ENCODE measurements at places on chromosomes 3 and 15. TPM values are rescaled to one million over a fixed set of nuclear protein-coding genes. Genes with fewer than 3 reads are reported as not detected.

The ANKRD63 gene
- total RNA-seq = 0.26 TPM

The CADPS gene
- 5.4 TPM for total RNA-seq

The CCDC39 gene
- total RNA-seq = 0.79 TPM

The SLC28A1 gene
- total RNA-seq = not detected

The FAM81A gene
- 1.0 TPM for total RNA-seq

The TTLL13 gene
- not detected for total RNA-seq

The RETNLB gene
- total RNA-seq = not detected

DNA sequence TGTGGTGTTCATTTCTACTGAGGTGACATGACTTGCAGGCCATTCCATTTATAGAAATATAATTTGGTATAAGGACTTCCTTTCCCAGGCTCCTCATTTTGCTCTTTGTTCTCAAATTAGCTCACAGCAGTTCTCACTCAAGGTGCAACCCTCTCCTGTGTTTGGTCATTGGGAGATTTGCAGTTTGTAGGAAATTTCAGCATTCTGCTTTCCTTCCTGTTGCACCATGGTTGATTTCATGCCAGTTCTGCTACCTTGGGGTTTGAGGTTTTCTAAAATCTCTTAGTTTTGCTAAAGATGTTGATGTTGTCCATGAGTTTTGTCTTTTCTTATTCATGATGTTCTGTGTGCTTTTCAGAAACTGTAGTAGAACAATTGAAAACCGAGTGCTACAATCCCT is 65.7 kb upstream of the PROK2 start:
- no peaks in the 10 kb centered on the region for H3K27me3 ChIP-seq
- no peak for DNase-seq
- H3K36me3 ChIP-seq = no peaks in the 10 kb centered on the region
- H3K4me1 ChIP-seq = no peaks in the 10 kb centered on the region

GRCh38 chr3:139111392-139112229 is 66.9 kb upstream of the PRR23C start:
- no peaks in the 10 kb centered on the region for H3K36me3 ChIP-seq
- peak; percentile 73 for DNase-seq
- no peaks in the 10 kb centered on the region for H3K4me1 ChIP-seq
- H3K4me3 ChIP-seq = no peak overlapping the region

DNA sequence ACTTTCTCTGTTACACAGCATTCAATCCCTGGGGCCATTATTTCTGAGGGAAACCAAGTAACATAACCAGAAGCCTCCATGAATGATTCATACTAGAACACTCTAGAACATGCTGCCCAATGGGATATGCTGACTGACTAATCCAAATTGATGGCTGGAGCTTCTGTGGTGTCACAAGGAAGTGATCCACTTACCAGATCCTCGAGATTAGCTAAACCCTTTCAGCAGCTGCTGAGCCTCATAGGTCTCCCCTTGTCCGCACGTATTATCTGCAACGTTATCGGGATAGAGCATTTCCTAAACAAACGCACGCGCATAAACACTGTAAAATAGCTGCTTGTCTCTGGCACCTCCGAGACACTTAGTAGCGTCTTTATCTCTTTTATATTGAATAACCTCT is 61.2 kb upstream of the PROK2 start:
- H3K4me1 ChIP-seq = no peaks in the 10 kb centered on the region
- no peak overlapping the region for H3K27ac ChIP-seq
- no peak overlapping the region for H3K4me3 ChIP-seq

DNA sequence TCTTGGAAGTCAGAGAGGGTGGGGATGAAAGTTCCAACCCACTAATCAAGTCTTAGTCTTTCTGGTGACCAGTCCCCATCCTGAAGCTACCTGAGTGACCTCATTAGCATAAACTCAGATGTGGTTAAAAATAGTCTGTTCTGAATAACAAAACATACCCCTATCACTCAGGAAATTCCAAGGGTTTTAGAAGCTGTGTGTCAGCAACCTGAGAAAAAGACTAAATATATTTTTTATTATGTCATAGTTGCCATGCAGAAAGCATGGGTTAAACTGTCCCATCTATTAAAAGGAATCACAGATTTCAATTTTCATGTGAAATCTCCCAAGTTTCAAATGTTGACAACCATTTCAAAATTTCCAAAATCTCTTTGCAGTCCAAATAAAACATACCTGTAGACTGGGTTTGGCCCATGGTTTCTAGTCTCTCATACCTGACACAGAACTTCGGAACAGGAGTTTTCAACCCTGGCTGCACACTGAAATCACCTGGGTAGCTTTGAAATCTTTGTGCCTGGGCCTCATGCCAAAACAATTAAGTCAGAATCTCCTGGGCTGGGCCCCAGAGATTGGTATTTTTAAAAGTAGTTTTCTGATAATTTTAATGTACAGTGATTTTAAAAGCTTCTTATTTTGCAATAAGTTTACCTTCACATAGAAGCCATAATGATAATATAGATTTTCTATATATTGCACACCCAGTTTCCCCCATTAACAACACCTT is 476.3 kb downstream of the RBMS3 start:
- H3K27ac ChIP-seq = no peak overlapping the region
- no peaks in the 10 kb centered on the region for H3K27me3 ChIP-seq
- H3K4me3 ChIP-seq = no peak overlapping the region
- H3K36me3 ChIP-seq = no peaks in the 10 kb centered on the region

GRCh38 chr3:40908612-40909011 is 290.7 kb upstream of the CTNNB1 start:
- H3K27me3 ChIP-seq = no peaks in the 10 kb centered on the region
- no peak for DNase-seq
- H3K27ac ChIP-seq = no peak overlapping the region
- H3K4me1 ChIP-seq = no peaks in the 10 kb centered on the region
- H3K4me3 ChIP-seq = peak overlapping the region; percentile 90
- peaks cover 2% of the 10 kb centered on the region for H3K36me3 ChIP-seq

- H3K27me3 ChIP-seq = no peaks in the 10 kb centered on the region
- DNase-seq = no peak
- H3K27ac ChIP-seq = no peak overlapping the region
- peaks cover 10% of the 10 kb centered on the region for H3K36me3 ChIP-seq
- H3K4me3 ChIP-seq = no peak overlapping the region
Observed at GRCh38 chr3:178097576-178097975, 438.7 kb upstream of the KCNMB2 start.

DNA sequence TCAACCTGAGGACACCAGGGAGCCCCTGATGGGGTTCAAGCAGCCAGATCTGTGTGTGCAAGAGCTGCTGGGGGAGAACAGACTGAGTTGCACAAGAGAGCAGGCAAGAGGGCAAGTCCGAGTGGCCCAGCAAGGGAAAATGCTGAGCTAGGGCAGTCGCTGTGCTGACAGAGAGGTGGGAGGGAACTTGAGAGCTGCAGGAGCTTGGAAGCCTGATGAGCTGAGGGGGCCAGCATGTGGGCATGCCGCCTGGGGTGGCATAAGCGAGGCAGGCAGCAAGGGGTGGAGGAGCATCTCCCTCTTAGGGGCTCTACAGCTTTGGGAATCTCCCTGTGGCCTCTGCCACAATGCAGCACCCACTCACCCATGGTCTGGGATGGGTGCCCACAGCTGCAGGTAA is 4.7 kb upstream of the CORO2B start:
- peaks cover 1% of the 10 kb centered on the region for H3K27me3 ChIP-seq
- no peak for DNase-seq
- peaks cover 20% of the 10 kb centered on the region for H3K4me1 ChIP-seq
- H3K27ac ChIP-seq = no peak overlapping the region
- no peak overlapping the region for H3K4me3 ChIP-seq

GRCh38 chr3:147404800-147405230 is 1.5 kb downstream of the ZIC4 start:
- H3K27me3 ChIP-seq = peaks cover 63% of the 10 kb centered on the region
- no peak for DNase-seq
- no peaks in the 10 kb centered on the region for H3K36me3 ChIP-seq
- no peak overlapping the region for H3K4me3 ChIP-seq

GRCh38 chr3:110738531-110738930 is 333.1 kb upstream of the NECTIN3 start:
- no peaks in the 10 kb centered on the region for H3K27me3 ChIP-seq
- H3K27ac ChIP-seq = no peak overlapping the region
- DNase-seq = no peak
- no peak overlapping the region for H3K4me3 ChIP-seq

DNA sequence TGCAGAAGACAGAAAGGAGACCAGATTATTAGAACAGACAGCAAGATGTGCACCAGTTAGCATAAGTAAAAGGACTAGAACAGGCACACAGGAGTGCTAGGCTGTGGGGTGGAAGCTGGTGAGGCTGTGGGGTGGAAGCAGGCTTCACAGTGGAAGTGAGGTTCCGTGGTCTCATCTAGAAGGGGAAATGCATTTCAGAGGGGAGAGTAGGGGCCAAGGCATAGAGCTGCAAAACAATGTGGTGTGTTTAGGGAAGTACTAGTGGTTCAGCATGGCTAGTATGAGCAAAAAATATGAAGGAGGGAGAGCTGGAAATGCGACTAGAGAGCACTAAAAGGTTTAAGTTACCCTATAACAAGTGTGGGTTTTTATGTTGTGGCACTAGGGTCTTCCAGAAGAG is 6.5 kb downstream of the POPDC2 start:
- no peak overlapping the region for H3K27ac ChIP-seq
- H3K4me1 ChIP-seq = no peaks in the 10 kb centered on the region
- no peak overlapping the region for H3K4me3 ChIP-seq

GRCh38 chr15:87490666-87491065 is 765.9 kb downstream of the NTRK3 start:
- no peaks in the 10 kb centered on the region for H3K4me1 ChIP-seq
- H3K27me3 ChIP-seq = no peaks in the 10 kb centered on the region
- no peak overlapping the region for H3K27ac ChIP-seq
- H3K36me3 ChIP-seq = no peaks in the 10 kb centered on the region
- no peak overlapping the region for H3K4me3 ChIP-seq

GRCh38 chr3:187448674-187449073 is 80.5 kb downstream of the RTP4 start:
- H3K4me3 ChIP-seq = no peak overlapping the region
- H3K27ac ChIP-seq = no peak overlapping the region
- H3K4me1 ChIP-seq = peaks cover 4% of the 10 kb centered on the region

- H3K4me3 ChIP-seq = no peak overlapping the region
- DNase-seq = no peak
- H3K4me1 ChIP-seq = no peaks in the 10 kb centered on the region
- H3K27ac ChIP-seq = no peak overlapping the region
- no peaks in the 10 kb centered on the region for H3K27me3 ChIP-seq
Observed at GRCh38 chr3:65655061-65655460, 383.7 kb downstream of the MAGI1 start.

DNA sequence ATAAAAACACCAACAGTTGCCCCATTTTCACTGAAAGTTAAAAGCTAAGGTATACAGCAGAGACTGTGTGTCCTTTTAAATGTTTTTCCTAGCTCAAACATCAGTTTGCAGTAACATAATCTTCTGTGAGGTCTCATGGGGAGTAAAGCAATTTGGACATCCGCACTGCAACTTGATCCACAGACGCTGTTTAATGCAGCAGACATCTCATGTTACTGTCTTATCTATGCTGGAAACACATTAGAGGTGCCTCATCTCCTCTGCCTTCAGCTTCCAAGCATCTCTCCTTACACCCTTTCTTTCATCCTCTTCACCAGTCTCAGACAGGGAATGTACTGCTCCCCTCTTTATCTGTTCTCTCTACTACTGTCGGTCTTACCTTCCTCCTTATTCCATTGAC is 53.7 kb upstream of the ATP11B start:
- no peak for DNase-seq
- no peak overlapping the region for H3K4me3 ChIP-seq
- H3K27ac ChIP-seq = no peak overlapping the region
- no peaks in the 10 kb centered on the region for H3K27me3 ChIP-seq
- no peaks in the 10 kb centered on the region for H3K4me1 ChIP-seq
- H3K36me3 ChIP-seq = no peaks in the 10 kb centered on the region
